Non-pigmented ciliary epithelial cell (primary cell): ENCODE measurements at places on chromosomes 1 and 21.

DNA sequence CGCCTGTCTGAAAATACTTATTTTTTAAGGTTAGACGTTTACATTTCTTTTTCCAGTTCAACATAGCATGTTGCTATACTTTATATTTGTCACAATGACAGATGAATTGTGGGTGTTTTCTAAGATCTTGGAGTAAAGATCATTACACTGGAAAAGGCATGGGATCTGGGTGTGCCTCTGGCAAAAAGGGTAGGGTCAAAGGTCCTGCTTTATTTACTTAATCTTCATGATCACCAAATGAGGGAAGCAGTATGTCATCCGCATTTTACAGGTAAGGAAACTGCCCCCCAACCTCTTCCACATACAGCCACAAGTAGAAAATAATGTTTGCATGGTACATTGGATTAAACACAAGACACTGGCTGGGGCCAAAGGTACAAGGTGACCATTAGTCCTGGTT, 12.5 kb upstream of the SMPDL3B start:
- DNase-seq, result no peak

- no peak for DNase-seq
Observed at GRCh38 chr1:87464022-87464490, 135.4 kb downstream of the LMO4 start.

DNA sequence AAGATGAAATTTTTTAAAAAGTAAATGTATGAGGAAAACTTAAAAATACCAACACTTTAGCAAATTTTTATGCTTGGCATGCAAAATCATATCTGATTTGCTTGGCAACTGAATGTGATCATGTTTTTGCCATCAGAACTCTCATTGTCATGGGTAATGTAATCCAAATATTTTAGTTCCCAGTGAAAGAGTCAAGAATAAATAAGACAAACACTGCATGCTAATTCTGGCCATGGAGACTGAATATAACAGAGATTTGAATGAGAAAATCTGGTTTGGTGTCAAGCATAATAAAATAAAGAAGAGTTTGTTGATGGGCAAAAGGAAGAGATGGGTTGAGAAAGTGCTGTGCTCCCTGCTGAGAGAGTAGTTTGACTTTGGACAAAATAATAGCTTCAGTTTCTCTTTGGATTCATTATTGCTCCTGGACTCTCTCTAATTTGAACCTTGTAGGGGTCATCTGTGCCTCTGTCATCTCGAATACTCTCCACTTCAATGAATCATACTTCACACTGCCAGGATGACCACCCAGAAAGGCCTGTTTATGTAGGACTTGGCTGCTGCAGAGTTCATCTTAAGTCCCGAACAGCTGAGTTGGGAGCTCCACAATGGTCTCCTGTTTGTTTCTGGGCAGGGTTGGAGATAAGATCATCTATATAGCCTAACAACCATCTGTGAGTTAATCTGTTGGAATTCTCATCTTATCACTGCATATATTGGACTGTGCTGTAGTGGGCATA, 34.4 kb downstream of the ADAMTS1 start:
- peak; percentile 55 for DNase-seq

GRCh38 chr1:32447469-32448185, 17.2 kb upstream of the ZBTB8B start:
- peak; percentile 71 for DNase-seq

GRCh38 chr21:22649246-22649645, 1651.0 kb downstream of the NCAM2 start:
- no peak for DNase-seq

DNA sequence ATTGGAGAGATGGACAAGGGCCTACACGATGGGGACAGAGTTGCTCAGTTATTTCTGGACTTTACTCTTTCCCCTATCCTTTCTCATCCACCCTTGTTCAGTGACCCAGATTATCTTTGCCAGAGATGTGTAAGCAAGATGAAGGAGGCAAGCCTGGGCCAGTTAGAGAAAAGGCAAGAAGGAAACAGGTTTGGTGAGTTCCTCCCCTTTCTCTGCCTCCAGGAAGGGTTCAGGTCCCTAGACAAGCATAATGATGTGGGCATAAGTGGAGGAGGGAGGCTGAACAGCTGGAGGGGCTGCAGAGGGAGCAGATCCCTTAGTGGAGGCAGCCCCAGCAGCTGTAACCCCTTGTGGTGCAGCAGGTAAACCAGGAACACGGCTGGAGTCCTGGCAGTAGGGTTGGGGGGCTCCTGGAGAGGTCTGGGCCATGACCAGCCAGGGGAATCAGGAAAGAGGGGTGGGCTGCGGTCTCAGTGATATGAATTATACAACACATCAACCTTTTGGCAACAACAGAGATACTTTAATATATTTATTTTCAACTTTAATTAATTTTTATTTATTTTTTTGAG, 9.2 kb upstream of the CDC42 start:
- no peak for DNase-seq

DNA sequence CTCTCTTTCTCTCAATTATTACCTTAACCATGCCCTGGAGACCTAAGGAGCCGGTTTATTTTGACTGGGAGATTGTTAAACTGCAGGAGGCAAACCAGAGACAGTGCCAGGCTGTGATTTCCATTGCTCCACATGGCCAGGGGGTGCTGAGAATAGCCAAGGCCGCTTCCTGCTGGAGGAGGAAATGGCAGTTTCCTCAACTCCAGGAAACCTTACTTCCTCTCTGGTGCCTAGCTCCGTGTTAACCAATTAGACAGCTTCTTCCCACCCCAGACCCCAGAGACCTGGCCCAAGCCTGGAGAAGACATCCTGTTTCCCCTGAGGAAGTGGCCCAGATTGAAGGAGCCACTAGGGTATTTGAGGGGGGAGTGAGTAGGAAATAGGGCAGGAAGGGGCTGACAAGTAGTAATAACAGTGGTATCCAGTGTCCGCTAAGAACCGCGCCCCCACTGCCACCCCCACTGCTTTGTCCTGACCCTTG, 161.2 kb downstream of the PLPP3 start:
- DNase-seq, result no peak

DNA sequence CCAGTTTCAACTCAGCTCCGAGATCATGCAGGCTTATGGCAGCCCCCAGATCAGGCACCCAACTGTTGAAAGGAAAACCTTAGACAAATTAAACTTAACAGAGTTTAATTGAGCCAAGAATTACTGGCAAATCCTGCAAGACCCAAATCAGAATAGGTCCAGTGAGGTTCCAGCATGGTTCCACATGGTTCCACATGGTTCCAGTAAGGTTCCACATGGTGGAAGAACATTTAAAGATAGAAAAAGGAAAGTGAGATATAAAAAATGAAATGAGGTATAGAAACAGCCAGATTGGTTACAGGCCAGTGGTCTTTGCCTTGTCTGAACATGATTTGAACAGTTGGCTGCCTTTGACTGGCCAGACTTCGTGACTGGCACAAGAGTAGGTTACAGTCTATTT, 288.8 kb upstream of the LRRC7 start:
- no peak for DNase-seq

- DNase-seq, result peak; percentile 9
Observed at GRCh38 chr1:32539584-32540571, 651 bp downstream of the ZBTB8A start.

DNA sequence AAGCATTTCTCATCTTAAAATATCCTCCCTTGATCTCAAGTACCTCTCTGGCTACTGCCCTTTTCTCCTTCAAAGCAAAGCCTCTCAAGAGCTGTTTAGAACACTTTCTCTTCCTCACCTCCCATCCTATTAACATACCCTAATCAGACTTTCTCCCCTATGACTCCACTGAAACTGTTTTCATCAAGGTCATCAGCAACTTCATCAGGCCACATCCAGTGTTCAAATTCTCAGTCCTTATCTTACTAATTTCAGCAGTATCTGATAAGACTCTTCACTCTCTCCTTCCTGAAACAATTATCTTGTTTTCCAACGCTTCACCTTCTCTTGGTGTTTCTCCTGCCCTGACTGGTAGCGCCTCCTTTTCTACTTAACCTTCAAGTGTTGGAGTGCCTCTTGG, 1.5 kb upstream of the RAP1A start:
- DNase-seq, result no peak

GRCh38 chr1:40361637-40362036, 11.9 kb upstream of the SMAP2 start:
- no peak for DNase-seq

GRCh38 chr1:32414186-32414886, 20.1 kb upstream of the BSDC1 start:
- DNase-seq, result no peak

DNA sequence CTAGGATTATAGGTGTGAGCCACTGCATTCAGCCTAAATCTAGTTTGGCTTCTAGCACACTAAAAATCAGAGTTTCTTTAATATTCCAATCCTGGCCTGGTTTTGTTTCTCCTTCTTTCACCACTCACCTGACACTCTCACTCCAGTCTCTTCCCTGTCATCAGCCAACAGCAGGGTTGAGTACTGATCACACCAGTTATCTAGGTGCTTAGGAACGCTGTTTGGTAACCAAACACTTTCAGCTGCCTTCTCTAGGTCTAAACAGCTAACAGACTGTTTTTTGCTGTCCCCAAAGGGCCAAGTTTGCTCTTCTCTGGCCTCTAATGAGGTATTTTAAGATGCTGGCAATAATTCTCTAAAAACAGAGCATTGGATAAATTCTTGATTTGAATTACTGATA, 17.7 kb upstream of the FRRS1 start:
- DNase-seq, result no peak

DNA sequence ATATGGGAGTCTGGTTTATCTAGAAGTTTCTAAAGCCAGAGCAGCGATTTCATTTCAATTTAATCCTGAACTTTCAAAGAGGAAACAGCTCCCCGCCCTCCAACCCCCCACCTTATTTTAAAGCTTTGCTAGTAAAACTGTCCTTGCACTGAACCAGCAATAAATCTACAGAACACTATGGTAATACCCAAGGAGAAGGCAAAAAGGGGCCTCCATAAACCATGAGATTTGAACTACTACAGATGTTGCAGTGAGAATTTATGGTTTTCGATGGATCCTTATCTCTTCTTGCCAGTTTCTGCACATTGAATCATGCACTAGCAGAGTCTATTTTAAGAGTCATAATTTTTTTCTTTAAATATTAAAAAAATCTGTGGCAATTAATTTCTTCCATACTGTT, 64.8 kb upstream of the BEND5 start:
- DNase-seq, result no peak

- no peak for DNase-seq
Observed at GRCh38 chr21:46610018-46610701, 5.3 kb upstream of the S100B start.

- DNase-seq, result no peak
Observed at GRCh38 chr1:89536555-89537341, 12.1 kb downstream of the LRRC8B start.

DNA sequence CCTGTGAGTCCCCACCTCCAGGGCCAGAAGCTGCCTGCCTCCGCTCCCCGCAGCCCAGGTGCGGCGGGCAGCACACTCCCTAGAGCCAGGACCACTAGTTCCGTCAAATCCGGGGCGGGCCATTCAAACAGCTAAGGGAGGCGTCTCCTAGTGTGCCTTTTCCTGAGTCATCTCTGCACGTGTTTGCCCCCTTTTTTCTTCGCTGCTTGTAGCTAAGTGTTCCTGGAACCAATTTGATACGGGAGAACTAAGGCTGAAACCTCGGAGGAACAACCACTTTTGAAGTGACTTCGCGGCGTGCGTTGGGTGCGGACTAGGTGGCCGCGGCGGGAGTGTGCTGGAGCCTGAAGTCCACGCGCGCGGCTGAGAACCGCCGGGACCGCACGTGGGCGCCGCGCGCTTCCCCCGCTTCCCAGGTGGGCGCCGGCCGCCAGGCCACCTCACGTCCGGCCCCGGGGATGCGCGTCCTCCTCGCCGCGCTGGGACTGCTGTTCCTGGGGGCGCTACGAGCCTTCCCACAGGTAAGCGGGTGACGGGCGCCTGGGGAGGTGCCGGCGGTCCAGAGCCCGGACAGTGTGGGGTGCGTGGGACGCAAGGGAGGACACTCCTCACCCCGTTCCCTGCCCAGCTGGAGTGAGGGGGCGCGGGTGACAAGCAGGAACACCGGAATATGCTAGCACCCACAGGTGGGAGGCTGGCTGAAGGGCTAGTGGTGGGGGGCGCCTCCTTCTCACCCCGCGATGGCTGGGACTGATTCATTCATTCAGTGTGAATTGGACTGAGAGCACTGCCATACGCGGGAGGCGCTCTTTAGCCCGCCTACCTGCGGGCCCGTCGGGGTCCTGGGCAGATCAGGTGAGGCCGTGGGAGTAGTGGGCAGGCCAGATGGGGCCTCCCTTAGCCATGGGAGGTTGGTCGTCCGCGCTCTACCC, at the start of gene TNFRSF8:
TNFRSF8 (plus strand) TSS at position 163 of the 932 bp plus-strand sequence; CDS start at position 459, 296 bp downstream.
- no peak for DNase-seq

- no peak for DNase-seq
Observed at GRCh38 chr1:86069757-86070145, 86.8 kb downstream of the COL24A1 start.

DNA sequence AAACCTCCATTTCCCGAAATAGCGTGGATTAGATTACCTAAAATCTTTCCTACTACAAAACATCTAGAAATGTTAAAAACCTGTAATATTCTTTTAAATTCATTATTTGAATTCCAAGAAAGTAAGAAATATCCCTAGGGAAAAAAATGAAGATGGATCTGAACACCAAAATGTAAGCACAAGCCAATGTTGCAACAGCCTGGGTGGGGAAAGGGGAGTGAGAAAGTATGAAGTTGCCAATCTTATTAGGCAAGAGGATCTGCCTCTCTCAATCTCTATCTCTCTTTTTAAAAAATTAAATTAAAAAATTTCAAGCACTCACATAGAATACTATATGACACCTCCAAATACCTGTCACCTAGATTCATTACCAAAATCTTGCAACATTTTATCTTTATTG, 74.9 kb upstream of the IRF2BP2 start:
- DNase-seq, result no peak

GRCh38 chr1:68180441-68181164, 51.7 kb downstream of the WLS start:
- DNase-seq, result no peak

- DNase-seq, result no peak
Observed at GRCh38 chr1:1889847-1890505, 911 bp downstream of the GNB1 start.

GRCh38 chr1:23751815-23752200, 8.5 kb downstream of the ELOA start:
- DNase-seq, result no peak

GRCh38 chr1:204669579-204669978, 16.0 kb downstream of the LRRN2 start:
- DNase-seq, result no peak

- DNase-seq, result no peak
Observed at GRCh38 chr1:159823406-159823805, 3.3 kb upstream of the SLAMF8 start.

GRCh38 chr1:1959840-1960479, 40.9 kb upstream of the TMEM52 start:
- DNase-seq, result peak; percentile 9
